ENCODE measurements at places on chromosomes 7 and 10. TPM values are rescaled to one million over a fixed set of nuclear protein-coding genes. Genes with fewer than 3 reads are reported as not detected.

- H3K27ac ChIP-seq: no peak overlapping the region
- H3K36me3 ChIP-seq: no peaks in the 10 kb centered on the region
- no peaks in the 10 kb centered on the region for H3K27me3 ChIP-seq
- no peak for DNase-seq
These were observed 105.9 kb downstream of the ANKRD7 start for GRCh38 chr7:118330388-118330787.

PTF1A gene
- 55.0 TPM for total RNA-seq

DNA sequence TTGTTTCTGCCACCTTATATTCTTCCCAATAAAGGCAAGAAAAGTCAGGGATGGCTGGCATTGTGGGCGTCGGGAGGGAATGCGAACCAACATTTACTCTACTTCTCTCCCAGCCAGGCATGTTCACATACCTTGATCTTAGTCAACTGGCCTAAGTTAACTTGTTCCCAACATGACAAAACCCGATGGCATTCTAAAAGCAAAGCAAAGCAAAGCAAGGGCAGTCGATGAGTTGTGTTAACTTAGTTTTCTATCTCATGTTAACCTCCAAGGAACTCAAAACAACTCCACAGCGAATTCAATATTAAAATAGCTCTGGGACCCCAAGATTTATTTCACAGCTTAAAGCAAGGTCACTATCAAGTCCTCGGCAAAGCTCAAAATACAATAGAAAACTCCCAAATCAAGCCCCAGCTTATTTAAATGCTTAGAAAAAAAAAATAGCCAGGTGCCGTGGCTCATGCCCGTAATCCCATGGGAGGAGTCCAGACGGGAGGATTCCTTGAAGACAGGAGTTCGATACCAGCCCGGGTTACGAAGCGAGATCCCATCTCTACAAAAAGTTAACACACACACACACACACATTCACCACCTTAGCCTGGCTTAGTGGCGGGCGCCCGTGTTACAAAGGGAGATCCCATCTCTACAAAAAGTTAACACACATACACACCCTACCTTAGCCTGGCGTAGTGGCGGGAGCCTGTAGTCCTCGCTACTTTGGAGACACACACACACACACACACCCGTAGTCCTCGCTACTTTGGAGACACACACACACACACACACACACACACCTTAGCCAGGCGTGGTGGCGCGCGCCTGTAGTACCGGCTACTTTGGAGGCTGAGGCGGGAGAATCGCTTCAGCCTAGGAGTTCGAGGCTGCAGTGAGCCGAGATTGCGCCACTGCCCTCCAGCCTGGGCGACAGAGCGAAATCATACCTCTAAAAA lies 901 bp upstream of the CCNY start:
- no peaks in the 10 kb centered on the region for H3K36me3 ChIP-seq
- H3K4me3 ChIP-seq: peak overlapping the region; percentile 93
- H3K27me3 ChIP-seq: no peaks in the 10 kb centered on the region
- DNase-seq: no peak
- peaks cover 26% of the 10 kb centered on the region for H3K4me1 ChIP-seq
- peak overlapping the region; percentile 67 for H3K27ac ChIP-seq

PNLIPRP2 gene
- 2,139 TPM for total RNA-seq

GRCh38 chr7:117791877-117792780 lies 81.1 kb downstream of the CTTNBP2 start:
- H3K36me3 ChIP-seq: no peaks in the 10 kb centered on the region
- no peak overlapping the region for H3K27ac ChIP-seq
- no peak overlapping the region for H3K4me3 ChIP-seq
- no peaks in the 10 kb centered on the region for H3K4me1 ChIP-seq
- DNase-seq: no peak
- no peaks in the 10 kb centered on the region for H3K27me3 ChIP-seq

GRCh38 chr7:66339141-66339540 lies 134.0 kb downstream of the TPST1 start:
- no peak for DNase-seq
- H3K4me3 ChIP-seq: no peak overlapping the region
- H3K27ac ChIP-seq: no peak overlapping the region
- H3K36me3 ChIP-seq: no peaks in the 10 kb centered on the region

DNA sequence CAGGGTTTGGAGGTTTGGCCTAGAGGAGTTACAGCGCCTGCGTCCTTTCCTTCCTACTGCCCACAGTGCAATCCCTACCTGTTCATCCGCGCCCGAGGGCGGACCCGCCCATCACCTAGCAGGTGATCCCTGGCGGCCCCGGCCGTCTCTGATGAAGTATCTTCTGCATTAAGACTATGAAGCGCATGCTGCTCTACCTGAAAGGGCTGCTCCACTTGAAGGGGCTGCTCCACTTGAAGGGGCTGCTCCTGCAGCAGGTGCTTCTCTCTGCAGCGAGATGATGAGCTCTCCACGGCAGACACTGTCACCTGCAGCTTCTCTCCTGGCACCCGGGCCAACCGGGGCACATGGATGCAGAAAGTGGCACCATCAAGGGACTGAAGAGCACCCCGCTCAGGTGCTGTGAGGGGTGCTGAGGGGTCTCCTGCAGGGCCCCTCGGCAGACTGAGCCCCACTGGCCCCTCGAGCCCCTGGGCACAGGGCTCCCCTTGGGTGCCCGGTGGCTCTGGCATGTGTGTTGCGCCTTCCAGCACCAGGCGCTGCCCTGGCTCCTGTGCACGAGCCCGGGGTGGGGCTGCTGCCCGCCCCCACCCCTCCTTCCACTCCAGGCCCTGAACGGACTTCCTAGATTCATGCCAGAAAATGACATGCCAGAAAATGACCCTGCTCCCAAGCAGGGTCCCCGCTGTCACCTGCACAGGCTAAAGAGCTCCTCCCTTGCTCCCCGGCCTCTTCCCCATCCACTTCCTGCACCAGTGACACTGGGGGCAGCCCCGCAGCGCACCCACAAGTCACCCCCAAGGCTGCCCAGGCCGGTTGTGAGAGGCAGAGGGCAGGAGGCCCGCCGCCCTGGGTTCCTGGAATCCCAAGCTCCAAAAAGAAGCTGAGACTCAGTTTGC lies 29.4 kb downstream of the WDR86 start:
- no peak overlapping the region for H3K27ac ChIP-seq
- no peaks in the 10 kb centered on the region for H3K4me1 ChIP-seq

NEUROG3 gene
- total RNA-seq: not detected

DNA sequence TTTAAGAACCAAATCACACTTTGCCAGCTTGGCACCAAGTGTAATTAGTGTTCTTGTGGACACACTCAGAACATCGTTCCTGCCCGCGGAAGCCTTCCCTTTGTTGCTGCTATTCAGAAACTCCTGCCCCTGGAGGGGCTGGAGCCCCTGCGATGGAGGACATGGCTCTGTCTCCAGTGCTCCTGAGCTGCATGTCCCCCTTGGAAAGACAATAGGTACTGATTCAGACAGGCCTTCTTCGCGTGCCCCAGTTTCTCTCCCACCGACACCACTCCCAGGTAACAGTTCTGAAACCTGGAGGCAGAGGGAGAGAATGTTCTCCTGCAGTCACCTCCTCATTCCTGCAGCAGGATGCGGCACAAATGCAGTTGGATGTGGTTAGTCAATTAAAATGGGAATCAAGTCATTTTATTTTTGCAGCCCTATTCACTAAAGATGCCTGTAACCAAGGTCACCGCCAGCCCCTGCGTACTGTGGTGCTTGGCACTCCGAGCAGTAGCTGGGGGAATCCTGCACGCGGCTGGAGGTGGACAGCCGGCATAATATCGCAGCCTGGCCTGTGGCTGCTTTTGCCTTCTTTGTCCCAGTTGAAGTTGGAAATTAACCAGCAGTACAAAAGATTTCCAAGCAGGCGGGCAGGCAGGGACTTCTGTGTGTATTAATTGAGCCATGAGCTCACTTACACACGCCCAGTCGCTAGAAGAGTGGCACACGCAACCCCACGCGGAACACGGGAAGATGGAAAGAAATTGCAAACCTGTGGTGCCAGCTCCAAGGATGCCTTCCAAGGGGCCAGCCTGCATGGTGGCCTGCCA lies 205.7 kb downstream of the EBF3 start:
- DNase-seq: no peak
- no peak overlapping the region for H3K4me3 ChIP-seq
- H3K36me3 ChIP-seq: no peaks in the 10 kb centered on the region
- no peak overlapping the region for H3K27ac ChIP-seq
- H3K27me3 ChIP-seq: no peaks in the 10 kb centered on the region

UCMA gene
- total RNA-seq: not detected

DNA sequence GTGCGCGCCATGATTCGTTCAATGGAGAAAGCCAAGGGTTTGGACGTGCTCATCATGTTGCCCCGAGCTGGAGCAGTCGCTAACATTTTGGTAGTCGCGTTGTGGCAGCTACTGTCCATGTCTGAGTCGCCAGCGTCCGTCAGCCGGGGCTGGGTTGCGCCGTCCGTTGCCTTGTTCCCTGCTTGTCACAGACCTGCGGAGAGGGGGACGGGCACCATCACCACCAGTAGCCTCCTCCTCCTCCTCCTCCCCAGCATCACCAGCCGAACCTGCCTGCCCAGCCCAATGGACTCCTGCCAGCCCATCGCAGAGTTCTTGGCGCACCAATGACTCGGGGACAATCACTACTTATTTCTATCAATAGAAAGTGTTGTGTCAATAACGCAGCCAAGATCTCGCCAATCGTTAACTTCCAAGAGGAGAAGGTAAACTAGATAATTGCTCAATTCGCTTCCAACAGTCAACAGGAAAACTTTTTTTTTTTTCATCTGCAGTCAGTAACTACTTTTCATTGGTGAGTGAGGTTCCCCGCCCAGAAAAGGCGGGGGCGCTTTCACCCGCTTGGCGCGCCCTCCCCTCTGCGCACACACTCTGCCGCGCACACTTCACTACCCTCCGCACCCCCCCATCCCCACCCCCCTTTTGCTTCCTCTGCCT lies at the start of gene FEZF1:
Gene FEZF1 (minus strand): TSS at position 432 of the 657 bp plus-strand sequence. CDS start 313 bp downstream, at position 119.
- no peaks in the 10 kb centered on the region for H3K36me3 ChIP-seq
- peaks cover 14% of the 10 kb centered on the region for H3K4me1 ChIP-seq
- peak within 1 kb of the TSS; percentile 41 for H3K4me3 ChIP-seq

All from pancreas (tissue), 10 donors.